Mesendoderm (in vitro differentiated cells): ENCODE measurements at places on chromosomes 1 and 21.

GRCh38 chr1:60971330-60971729 is 111.0 kb upstream of the NFIA start:
- DNase-seq = no peak

DNA sequence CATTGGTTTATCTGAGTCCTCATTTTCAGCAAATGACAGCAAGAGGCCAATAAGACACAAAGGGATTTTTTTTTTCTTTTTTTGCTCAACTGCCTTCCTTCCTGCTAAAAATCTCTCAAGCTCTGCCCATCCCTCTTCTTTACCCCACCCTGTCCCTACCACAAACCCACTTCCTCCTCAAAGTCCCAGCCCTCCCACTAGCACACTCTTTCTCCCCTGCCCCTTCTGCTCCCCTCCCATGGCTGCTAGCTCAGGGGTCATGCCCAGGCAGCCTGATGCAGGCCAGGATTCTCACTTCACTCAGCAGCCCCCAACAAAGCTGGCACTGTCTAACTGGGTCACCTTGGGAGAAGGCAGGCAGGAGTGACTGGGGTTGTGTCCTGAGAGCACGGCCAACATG is 28.8 kb upstream of the PPP2R5A start:
- DNase-seq = no peak

DNA sequence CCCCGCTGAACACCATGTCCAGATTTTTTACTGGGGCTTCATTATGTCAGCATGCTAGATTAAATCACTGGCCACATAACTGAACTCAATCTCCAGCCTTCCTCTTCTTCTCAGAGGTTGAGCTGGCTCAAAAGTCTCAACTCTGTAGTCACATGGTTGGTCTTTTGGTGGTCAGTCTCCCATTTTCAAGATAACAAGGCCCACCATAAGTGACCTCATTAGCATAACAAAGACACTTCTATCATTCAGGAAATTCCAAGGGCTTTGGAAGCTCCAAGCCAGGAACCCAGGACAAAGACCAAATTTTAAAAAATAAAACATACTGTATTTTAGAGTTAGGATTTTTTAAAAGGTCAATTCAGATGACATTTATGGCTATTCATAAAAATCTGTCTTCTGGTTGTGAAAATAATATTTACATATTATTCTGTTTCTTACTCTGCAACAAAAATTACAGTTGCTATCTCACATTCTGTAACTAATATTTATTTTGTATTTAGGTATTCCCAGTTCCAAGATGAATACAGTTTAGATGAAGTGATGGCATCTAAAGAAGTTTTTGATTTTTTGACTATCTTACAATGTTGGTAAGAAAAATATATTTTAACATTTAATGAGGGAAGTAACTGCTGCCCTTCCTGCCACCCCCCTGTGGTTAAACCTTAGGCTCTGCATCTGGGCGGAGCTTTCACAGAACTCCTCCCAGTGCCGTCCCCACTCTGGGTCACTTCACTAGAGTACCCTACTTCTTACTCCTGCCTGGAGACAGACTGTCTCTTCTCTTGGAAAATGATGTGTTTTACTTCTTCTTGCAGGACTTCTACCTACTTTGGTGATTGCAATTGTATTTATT is 49.3 kb downstream of the SCP2 start:
- peak; percentile 72 for DNase-seq

GRCh38 chr1:211831558-211832323 is 1.2 kb upstream of the LPGAT1 start:
- DNase-seq = peak; percentile 62

- DNase-seq = no peak
These were observed 37.8 kb upstream of the BMP8A start for GRCh38 chr1:39453603-39454002.

DNA sequence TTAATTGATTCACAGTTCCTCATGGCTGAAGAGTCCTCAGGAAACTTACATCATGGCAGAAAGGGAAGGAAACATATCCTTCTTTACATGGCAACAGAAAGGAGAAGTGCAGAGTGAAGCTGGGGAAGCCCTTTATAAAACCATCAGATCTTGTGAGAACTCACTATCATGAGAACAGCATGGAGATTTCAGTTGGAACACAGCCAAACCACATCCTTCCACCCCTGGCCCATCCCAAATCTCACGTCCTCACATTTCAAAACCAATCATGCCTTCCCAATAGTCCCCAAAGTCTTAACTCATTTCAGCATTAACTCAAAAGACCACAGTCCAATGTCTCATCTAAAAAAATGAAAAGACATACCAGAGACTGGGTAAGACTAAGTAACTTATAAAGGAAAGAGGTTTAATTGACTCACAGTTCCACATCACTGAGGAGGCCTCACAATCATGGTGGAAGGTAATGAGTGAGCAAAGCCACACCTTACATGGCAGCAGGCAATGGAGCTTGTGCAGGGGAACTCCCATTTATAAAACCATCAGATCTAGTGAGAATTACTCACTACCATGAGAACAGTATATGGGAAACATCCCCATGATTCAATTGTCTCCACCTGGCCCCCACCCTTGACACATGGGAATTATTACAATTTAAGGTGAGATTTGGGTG is 105.2 kb downstream of the MRPL39 start:
- DNase-seq = no peak

GRCh38 chr1:66401244-66401643 is 132.7 kb upstream of the SGIP1 start:
- no peak for DNase-seq

GRCh38 chr1:10606064-10606463 is 131.3 kb downstream of the PEX14 start:
- DNase-seq = no peak

DNA sequence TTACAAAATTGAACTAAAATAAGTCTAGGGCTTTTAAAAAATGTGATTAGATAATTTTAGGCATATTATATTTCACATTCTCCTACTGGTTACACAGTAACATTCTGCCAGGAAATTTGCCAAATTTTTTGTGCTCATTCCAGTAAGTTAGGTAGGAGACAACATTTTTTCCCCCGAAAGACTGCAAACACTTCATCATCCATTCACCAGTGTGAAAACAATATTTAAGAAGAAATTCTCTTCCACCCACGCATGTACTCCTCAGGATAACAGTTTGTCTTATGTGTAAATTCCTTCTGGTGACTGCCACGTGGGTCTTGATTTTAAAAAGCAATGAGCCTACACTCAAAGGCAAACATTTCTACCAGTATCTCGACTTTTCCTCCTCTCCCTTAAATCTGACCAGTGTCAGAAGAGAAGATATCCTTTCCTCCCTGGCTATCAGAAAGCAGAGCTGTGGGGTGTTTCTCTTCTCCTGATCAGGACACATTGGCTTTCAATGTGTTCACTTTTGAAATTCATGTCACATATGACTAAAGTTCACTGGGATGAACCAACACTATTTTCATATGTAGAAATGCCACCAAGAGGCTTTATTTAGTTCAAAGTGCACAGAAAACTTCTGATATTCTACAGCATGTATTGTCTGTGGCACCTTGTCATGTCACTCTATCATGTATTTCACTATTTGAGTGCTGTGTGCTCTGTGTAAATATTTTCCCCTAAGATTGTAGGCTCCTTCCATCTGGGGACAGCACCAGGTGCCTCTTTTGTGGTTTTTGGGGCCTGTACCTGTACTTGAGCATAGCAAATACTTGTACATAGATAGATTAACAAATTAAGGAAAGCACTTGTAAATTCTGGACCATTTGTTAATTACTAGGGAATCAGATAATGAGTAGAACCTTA is 38.6 kb downstream of the LHX9 start:
- no peak for DNase-seq

DNA sequence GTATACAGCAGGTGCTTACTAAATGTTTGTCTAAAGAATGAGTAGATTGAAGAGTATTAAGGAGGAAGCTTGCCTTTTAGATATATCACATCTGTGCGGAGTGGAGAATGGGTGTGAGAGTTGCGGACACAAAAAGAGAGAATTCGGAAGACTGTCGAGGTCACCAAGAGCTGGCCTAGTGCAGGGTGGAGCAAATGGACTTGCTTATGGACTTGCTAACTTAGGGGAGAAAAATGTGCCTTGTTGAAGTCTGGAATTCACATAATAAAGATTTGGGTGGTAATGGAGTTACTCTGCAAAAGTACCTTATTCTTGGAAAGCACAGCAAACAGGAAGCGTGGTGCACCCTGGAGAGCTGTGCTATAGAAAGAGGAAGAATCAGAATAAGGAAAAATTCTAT is 361.7 kb downstream of the PRDM2 start:
- DNase-seq = no peak

DNA sequence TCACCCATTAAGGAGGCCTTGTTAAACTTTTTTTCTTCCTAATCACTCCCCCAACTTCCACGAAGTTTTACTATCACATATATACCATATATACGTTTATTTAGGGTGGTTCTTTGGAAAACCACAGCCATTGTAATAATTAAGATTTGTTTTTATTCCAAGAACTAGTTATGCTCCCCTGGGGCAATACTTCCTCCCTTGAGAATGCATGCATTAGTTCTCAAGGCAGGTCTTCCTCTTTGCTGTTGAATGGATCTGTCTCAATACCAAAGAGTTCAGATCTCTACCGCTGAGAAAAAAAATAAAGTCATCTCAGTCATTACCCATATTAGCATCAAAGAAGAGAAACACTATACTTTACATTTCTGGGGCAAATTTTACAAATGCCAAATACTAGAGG is 567.7 kb upstream of the RGS18 start:
- no peak for DNase-seq

GRCh38 chr1:38194472-38194871 is 147.9 kb upstream of the POU3F1 start:
- peak; percentile 9 for DNase-seq

DNA sequence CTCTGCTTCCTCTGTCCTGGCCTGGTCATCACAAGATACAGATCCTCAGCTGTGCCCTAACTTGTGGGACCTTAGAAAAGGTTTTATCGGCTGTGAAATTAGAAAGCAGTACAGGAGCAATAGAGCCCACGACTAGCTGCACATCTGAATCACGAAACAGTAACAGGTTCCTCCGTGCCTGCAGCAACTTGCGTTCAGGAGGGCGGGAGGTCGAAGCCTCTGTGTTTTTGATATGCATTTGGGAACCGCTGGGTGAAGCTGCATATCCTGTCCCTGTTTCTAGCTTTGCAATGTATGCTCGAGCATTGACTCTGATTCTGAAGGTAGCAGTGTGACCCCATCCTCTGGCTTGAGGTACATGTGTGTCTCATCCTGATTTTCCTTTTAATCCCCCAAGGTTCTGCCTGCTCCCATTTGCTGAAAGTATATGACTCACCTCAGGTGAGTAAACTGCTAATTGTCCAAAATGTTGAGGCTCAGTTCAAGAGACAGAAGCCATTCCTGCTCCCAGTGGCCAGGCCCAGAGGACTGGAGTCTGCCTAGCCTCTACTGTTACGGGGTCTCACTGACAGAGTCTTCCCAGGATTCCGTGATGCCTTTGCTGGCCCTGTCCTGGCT is 44.3 kb downstream of the SCCPDH start:
- peak; percentile 35 for DNase-seq

- peak; percentile 27 for DNase-seq
These were observed 89.9 kb upstream of the LBR start for GRCh38 chr1:225517697-225518096.

DNA sequence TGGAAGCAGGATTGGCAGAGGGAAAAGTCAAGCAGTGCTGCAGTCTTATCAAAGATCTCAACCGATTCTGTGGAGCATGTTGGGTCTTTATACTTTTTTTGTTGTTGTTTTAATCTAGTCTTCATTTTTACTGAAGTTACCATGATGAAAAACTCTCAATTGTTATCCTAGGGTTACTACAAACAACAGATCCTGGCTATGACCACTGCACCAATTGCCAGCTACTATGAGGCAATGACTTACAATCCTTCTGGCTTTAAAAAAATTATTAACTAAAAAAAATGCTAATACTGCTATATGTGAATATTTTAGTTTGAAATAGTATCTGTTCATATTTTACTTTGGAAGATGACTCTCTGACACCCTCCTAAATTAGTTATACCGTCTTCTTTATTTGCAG is 145.9 kb downstream of the CNIH3 start:
- no peak for DNase-seq

- DNase-seq = peak; percentile 80
These were observed 45.7 kb downstream of the SLC9A1 start for GRCh38 chr1:27109103-27109822.

- no peak for DNase-seq
These were observed 32.5 kb upstream of the CACHD1 start for GRCh38 chr1:64437453-64437852.
